ENCODE measurements at places on chromosomes 16 and 17.

GRCh38 chr16:47142486-47142820 lies 1.3 kb downstream of the NETO2 start:
- no peak for DNase-seq

GRCh38 chr16:11774065-11774626 lies 22.9 kb downstream of the ZC3H7A start:
- no peak for DNase-seq

DNA sequence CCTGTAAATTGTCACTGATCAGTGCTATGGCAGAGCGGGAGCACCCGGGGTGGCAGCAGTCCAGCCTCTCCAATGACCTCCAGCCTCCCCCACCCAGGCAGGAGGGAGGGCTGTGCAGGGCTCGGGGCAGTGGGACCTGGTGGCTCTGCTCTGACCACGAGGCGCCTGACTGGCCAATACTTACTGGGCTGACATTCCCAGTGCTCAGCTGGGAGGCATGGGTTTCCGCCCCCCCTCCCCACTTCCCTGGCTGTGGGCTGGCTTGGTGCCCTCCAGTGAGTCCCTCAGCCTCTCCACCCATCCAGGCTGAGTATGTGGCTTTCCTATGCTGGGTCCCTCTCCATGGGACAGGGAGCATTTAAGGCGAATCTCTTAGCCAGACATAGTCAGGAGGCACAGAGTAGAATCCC lies 2.7 kb downstream of the SOCS3 start:
- no peak for DNase-seq

GRCh38 chr16:57826706-57827625 lies 24.7 kb upstream of the KIFC3 start:
- DNase-seq: no peak

- DNase-seq: no peak
Observed at GRCh38 chr16:85185303-85186100, 73.2 kb upstream of the CIBAR2 start.
